ENCODE measurements at places on chromosomes 13 and 19.

DNA sequence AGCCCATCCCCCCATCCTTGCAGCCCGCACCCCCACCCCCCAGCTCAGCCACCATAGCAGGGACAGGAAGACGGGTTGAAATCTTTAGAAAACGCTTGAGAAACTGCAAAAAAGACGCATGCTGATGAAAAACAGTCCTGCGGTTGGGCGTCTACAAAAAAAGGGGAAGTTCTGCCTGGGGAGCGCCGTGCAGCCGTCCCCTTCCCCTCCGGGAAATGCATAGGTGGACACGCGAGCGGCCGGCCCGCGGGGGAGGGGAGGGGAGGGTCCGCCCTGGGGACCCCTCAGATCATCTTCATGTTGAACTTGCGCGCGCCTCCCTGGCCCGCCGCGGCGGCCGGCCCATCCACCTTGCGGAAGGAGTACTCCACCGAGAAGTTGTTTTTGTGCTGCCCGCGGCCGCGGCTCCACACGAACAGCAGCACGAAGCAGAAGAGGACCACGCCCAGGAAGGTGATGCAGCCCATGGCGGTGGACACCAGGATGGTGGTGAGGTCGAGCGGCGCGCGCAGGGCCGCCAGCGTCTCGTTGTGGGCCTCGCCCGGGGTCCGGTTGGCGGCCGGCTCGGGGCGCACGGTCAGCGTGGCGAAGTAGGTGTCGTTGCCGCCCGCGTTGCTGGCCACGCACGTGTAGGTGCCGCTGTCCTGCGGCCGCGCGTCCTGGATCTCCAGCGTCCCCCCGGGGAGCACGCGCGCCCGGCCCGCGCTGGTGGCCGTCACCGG is 7.9 kb upstream of the PEAK3 start:
- DNase-seq: no peak

DNA sequence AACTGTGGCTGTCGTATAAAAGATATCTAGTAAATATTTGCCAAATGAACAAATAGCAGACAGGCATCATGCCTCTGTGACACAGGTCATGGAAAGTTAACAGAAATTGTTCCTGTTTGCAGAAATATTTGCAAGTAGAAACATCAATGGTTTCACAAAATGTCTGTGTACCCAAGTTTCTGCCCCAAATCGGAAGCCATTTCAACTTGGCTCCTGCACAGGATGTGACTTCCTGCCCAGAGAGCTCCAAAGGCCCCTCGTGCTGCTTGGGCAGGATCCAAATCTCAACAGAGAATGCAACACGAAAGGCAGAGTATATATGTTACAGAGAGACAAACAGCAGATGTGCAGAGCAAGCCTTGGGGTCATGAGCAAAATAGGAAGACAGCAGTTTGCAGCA is 95.5 kb upstream of the SERP2 start:
- no peak for DNase-seq

GRCh38 chr19:4385291-4386040 is 14.9 kb downstream of the SH3GL1 start:
- DNase-seq: no peak

DNA sequence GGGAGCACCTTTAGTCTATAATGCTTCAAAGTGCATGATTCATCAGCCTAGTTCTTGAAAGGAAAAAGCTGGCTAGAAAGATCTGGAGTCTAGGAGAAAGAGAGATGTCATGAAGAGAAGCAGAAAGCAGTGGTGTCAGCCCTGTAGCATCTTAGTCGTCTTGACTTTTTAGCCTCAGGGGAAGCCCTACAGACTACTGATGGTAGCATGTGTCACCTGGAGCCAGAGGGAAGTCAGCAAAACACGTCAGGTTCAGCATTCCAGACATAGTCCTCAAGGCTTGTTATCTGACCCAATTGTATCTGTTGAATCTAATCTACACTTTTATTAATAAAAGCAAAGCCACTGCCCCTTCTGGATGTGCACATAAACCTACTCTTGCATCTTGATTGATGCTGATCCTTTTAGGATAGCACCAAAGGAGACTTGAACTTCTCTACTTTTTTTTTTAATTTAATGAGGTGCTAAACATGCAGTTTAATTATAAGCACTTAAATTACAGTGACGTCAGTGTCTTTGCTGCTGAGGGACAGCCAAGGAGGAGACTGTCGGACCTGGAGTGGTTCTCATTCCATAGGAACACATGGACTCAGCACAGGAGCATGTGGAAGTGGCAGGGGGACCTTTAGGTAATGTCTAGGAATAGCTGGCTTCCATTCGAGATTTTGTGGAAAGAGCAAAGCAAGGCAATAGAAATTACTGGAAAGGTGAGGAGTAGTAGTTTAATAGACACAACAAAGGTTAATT is 525.5 kb upstream of the SGCG start:
- DNase-seq: no peak

- DNase-seq: peak; percentile 51
Measured at GRCh38 chr13:106569233-106570095, 1.5 kb upstream of the ARGLU1 start.

DNA sequence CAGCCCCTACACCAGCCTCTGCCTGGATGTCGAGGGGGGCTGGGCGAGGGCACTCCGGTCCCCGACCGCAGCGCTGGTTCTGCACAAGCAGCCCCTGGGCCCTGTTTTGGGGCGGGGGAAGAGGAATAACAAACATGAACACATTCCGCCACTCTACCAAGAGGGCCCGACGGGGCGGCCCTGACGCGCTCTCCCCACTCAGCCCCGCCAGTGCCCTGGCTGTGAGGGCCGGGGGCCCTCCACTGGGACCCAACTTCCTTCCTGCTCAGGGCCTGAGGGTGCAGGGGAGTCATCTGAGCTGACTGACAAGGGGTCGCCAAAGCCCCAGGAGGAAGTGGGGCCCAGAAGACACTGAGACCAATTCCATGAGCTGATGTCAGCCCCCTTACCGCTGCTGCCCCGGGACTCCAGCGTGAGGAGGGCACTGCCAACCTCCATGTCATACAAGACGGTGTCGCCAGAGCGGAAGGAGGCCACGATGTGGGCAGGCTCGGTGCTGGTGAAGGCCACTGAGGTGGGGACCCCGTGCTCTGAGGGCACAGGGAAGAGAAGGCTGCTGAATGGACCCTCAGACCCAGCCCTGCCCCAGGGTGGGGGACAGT is 5.6 kb upstream of the PRKD2 start:
- DNase-seq: no peak

Measured in foreskin keratinocyte (primary cell).